Mesothelial cell of epicardium (in vitro differentiated cells): ENCODE measurements at places on chromosomes 4 and X.

DNA sequence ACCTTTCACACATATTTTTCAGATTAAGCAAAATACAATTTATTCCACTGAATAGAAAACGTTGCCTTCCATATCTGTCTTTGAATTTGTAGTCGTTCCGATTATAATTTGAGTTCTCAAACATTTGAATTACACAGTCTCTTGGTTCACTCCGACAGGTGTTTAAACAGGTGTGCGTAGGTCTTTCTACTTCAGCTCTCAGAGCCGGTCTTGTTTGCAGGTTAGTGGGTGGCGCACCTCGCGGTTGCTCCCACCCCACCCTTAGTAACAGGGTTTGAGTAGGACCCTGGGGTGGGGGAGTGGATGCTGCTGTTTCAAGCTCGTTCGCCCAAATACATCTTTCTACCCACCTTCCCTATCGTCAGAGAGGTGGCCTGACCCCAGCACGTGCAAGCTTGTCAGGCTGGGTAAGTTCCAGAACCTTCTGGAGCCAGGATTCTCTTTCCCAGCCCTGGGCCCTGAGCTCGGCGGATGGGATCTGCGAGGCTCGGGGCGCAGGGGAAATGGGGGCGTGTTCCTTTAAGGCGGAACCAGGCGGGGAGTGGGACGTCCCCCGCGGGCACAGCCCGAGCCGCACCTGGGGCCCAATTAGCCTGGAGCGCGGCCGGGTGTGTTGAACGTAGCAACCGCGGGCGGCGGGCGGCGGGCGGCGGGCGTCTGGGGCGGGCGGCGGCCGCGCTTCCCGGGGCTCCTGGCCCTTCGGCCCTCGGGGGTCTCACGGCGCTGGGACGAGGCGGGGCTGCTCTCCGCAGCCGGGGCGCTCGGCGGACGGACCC, at the start of gene FAM149A:
Gene FAM149A (plus strand): TSS at position 591 of the 776 bp plus-strand sequence.
- peak; percentile 31 for DNase-seq

DNA sequence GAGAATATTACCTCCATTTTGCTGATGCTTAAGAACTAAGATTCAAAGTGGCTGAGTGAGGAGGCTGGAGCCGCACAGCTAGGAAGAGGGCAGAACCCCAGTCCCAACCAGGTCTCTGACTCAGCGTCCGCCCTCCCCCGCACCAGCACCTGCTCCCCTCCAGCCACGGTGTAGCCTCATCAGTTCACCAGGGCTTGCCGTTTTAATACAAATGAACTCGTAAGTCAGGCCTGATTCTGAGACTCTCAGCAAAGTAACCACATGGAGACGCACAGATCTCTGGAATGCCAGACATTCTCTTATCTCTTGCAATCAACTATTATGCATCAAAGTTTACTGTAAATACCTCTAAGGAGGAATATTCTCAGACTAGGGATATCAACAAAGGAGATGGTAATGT, 52.4 kb downstream of the ENPP6 start:
- no peak for DNase-seq

- no peak for DNase-seq
Measured at GRCh38 chr4:86967073-86967472, 32.3 kb downstream of the AFF1 start.

GRCh38 chrX:29470030-29470429, 745.3 kb upstream of the MAGEB2 start:
- DNase-seq, result no peak

- no peak for DNase-seq
Measured at GRCh38 chr4:151862766-151863165, 102.0 kb upstream of the GATB start.

GRCh38 chr4:8745005-8745790, 126.4 kb downstream of the HMX1 start:
- DNase-seq, result peak; percentile 37

DNA sequence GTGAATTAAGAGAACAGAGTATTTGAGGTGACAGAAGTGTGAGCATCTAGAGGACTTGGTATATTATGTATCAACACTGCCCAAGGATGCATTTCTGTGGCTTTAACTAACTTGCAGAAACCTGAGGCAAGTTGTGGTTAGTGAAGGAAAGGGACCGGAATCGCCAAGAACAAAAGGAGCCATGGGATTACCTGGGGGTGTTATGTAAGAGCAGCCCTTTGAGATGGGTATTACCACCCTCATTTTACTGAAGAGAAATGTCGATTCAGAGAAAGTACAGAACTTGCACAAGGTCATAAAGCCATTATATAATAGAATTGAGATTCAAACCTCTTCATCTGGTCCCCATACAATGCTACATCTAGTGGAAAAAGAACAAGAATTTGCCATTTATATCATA, 14.3 kb downstream of the TENM3 start:
- no peak for DNase-seq

- no peak for DNase-seq
Measured at GRCh38 chrX:147850875-147851274, 60.8 kb upstream of the FMR1 start.

GRCh38 chr4:19803406-19803805, 448.3 kb upstream of the SLIT2 start:
- DNase-seq, result no peak

DNA sequence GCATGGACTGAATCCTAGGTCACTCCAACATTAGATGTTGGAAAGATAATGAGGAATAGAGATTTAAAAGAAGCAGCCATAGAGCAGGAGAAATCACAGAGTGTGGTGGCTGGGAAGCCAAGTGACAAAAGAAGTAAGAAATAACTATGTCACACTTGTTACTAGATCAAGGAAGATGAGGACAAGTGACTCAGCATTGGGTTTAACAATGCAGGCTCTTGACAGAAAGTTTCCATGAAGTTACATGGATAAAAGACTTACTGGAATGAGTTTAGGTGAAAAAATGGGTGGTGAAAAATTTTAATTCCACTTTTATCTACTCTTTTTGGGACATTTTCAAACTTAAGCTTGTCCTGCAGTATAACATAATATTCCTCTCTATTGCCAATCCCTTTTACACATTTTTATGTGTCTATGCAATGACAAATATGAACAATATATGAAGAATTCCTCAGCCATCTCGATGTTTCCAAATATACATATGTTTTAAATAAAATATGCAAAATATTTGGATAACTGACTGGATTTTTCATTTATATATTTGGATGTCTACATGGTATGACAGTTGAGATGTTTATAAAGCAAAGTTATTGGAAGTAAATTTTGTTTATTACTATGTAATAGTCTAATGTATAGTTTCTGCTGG, 462.6 kb downstream of the IL15 start:
- DNase-seq, result no peak

GRCh38 chr4:72569719-72570235, 756 bp upstream of the ADAMTS3 start:
- no peak for DNase-seq

- DNase-seq, result no peak
Measured at GRCh38 chrX:100674705-100675104, 30.7 kb downstream of the SRPX2 start.

- DNase-seq, result no peak
Measured at GRCh38 chr4:61273233-61273632, 73.1 kb downstream of the ADGRL3 start.

DNA sequence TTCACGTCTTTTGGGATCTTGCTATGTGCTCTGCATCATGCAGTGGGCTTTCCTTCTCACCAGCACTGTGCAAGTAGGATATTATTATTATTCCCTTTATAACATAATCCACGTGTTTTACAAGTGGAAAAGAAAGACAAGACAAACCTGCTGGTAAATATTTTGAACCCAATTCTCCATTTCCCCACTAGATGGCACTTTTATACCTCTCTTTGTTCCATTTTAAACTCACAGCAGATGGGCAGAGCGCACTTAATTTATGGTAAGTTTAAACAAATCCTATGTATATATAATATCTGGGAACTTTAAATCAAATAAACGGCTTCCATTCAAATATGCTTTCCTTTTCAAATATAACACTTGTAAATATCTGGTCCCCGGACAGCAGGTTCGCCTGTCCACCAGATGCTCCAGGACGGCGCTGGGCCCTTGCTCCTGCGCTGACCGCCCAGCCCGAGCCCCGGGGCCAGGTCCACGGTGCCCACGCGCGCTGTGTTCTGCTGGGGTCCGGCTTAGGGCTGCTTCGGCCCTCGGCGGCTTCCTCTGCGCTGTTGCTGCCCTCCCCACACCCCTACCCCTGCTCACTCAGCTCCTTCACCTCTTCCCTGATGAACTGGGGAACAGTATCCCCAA, 31.1 kb downstream of the F11 start:
- DNase-seq, result no peak

DNA sequence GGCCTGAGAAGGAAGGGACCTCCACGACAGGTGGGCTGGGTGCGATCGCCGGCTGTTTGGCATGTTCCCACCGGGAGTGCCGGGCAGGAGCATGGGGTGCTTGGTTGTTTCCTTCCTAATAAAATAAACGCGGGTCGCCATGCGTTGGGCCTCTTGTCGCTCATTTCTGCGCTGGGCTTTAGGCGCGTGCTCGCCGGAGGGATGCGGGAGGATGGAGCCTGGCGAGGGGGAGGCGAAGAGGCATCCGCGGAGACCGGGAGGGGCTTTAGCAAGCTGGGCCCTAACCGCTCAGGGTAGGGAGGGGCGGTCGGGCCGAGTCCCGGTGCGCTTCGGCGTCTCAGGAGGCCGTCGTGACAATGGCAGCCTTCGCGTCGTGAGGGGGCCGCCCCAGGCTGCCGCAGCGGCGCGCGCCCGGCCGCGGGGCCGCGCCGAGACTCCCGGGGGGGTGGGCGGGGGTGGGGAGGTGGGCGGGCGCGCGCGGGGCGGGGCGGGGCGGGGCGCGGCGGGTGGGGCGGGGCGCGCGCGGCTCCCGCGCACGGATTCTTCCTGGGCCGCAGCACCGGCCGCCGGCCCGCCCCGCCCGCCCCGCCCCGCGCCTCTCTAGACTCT, 476 bp upstream of the GDI1 start:
- no peak for DNase-seq

DNA sequence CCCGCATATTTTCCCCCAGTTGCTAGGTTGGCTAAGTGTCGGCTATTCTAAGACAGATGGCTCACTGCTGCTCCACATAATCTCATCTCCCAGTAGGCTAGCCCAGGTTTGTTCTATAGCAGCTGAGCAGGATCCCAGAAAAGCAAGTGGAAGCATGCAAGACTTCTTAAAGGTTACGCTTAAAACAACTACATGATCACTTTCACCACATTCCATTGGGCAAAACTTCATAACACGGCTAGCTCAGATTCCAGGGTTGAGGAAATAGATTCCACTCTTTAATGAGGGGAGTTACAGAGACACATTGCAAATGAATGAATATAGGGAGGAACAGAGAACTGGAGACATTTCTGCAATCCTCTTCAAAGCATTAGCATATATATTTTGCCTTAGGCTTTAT, 12.9 kb upstream of the RAB33B start:
- DNase-seq, result no peak

DNA sequence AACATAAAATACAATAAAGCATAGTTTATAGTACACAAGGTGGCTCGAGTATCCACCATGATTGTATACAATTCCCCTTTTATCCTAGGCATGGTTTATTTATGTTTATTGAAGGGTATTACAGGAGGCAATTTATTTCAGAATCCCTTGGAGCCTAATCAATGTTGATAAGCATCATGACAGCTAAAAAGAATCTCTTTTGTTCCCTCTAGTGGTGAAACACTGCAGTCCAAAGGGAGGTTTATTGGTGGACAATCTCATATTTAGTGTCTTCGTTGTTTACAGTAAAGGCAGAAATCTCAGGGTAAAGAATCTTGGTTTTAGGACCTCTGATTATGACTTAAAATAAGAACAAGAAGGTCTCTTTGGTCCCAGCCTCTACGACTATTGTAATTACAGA, 1712.5 kb downstream of the C4orf33 start:
- no peak for DNase-seq

DNA sequence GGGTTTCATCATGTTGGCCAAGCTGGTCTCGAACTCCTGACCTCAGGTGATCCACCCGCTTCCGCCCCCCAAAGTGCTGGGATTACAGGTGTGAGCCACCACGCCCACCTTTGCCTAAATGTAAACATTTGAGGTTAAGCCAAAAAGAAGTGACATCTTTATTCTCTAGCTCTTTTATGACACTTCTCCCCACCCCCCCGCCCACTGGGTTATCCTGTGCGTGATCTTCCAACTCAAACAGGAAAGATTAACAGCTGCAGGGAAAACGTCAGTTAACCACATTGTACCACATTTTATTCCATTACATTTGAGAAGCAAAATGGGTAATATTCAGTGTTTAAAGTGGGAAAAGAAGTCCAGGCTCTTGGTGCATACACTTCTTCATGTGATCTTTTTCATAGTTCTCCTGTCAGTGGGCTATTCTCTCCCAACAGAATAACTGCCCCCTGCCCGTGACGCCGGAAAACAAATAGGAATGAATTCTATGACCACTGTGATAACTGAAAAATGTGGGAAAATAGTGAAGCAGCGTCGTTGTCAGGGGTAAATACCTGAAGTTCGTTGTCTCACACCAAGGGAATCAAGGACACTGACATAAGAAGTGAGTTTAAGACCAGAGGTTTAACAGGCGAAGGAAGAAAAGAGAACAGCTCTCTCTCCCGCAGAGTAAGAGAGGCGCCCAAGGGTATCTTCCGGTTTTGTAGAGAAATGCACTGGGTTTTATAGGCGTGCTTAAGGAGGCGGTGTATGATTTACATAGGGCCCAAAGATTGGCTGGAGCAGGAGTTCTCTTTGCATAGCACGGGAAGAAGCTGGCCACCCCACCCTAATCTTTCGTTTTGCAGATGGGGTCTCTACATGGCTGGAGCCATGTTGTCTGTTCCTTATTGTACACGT, 9.7 kb upstream of the SRD5A3 start:
- no peak for DNase-seq

DNA sequence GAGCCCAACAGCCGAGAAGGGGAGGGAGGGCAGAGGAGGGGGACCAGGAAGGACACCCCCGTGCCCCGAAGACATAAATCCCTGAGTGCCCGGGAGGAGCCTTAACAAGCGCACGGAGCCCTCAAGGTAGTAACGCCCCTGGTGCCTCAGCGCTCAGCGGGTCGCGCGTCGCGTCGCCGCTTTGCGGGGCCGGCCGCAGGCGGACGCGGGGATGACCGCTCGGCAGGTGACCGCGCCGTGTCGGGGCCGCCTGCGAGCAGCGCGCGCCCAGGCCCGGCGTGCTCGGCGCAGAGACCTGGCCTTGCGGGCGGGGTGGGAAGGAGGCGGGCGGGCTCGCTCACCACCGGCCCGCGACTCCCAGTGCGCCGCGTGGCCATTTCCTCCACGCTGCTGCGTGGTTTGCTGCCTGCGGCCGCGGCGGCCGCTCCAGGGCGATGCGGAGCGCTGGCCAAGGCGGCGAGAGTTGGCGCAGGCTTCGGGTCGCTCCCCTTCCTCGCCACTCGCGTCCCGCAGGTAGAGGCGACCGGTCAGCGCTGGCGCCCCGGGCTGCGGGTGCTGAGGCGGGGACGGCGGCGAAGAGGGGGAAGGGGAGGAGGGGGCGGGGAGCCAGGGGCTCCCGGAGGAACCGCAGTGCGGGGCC, 632 bp downstream of the CCSER1 start:
- DNase-seq, result peak; percentile 54

DNA sequence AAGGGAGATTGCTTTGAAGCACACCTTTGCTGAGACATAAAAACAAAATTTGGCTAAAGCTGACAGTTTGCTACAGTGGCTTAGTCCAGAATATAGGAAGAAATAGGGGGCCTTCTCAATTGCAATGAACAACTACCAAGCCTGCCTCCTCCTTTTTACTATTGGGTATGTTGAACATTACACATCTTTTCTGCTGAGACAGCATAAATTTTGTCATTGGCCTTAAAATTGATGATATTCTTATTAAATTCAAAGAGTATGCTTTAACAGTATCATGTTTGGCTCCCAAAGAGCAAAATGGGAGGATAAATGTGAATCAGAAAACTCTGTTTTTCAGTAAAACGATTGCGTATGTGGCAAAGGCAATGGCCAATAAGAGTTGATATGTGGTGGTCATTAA, 721.9 kb upstream of the IGFBP7 start:
- no peak for DNase-seq

GRCh38 chr4:107870916-107871786, 46.4 kb downstream of the SGMS2 start:
- no peak for DNase-seq

- DNase-seq, result no peak
Measured at GRCh38 chr4:8192748-8193738, 6.0 kb upstream of the SH3TC1 start.
